Small intestine (tissue), 16 donors: ENCODE measurements at places on chromosomes 11 and 22.
A peak's percentile ranks its signal among the peaks of the same experiment; 100 is the strongest.

GRCh38 chr22:42473484-42474193, 41.4 kb upstream of the NFAM1 start:
- no peaks in the 10 kb centered on the region for H3K27me3 ChIP-seq
- H3K4me1 ChIP-seq = no peaks in the 10 kb centered on the region
- no peak overlapping the region for H3K27ac ChIP-seq
- peak; percentile 69 for DNase-seq

DNA sequence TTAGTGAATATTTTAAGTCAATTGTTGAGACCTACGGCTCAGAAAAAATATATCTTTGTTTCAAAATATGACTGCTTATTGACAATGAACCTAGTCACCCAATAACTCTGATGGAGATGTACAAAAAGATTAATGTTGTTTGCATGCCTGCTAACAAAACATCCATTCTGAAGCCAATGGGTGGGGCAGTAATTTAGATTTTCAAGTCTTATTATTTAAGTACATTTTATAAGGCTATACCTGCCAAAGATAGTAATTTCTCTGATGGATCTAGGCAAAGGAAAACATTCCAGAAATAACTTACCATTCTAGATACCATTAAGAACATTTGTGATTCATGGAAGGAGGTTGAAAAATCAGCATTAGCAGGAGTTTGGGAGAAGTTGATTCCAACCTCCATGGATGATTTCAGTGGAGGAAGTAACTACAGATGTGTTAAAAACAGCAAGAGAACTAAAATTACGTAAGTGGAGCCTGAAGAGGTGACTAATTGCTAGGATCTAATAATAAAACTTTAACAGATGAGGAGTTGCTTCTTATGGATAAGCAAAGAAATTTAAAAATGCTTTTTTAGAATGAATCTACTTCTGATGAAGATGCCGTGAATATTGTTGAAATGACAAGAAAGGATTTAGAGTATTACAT, 26.4 kb upstream of the OR8D2 start:
- no peak overlapping the region for H3K27ac ChIP-seq
- no peaks in the 10 kb centered on the region for H3K27me3 ChIP-seq
- H3K4me1 ChIP-seq = no peaks in the 10 kb centered on the region
- no peak overlapping the region for H3K4me3 ChIP-seq

DNA sequence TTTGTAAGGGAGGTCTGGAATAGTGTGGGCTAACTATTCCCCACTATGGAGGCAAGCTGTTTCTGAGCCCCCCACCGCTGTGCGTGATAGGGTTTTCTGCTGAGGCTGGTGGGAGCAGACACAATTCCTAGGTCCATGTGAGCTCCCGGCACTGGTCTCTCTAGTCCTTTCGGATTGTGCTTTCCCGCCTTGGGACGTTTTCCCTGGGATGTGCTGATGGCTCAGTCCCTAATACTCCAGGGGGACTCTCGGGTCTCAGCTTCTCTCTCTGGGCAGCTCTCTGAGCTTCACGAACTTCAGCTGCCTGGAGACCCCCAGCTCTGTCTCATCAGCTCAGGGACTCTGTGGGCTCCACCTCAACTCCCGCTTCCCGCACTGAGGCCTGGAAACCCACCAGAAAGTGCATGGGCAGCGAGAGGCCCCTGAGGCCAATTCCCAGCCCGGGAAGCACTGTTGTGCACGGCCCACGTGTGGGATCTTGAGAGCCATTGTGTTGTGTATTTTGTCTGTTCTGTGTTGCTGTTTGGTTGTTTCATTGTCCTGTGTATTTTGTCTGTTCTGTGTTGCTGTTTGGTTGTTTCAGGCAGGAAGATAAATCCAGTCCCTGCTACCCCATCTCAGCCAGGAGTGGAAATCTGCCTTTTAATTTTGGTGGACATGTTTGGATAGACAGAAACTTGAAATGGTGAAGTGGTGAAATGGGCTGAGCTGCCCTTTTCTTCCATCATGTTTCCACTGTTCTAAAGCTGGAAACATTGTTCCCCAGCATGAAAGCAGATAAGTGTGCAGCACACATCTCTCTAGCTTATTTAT, 12.7 kb upstream of the TNNT3 start:
- H3K27me3 ChIP-seq = no peaks in the 10 kb centered on the region
- H3K4me1 ChIP-seq = no peaks in the 10 kb centered on the region
- no peaks in the 10 kb centered on the region for H3K36me3 ChIP-seq
- no peak for DNase-seq
- no peak overlapping the region for H3K4me3 ChIP-seq

GRCh38 chr11:57787920-57788702, 26.5 kb downstream of the CTNND1 start:
- DNase-seq = peak; percentile 84
- no peaks in the 10 kb centered on the region for H3K27me3 ChIP-seq
- H3K4me1 ChIP-seq = peaks cover 26% of the 10 kb centered on the region

DNA sequence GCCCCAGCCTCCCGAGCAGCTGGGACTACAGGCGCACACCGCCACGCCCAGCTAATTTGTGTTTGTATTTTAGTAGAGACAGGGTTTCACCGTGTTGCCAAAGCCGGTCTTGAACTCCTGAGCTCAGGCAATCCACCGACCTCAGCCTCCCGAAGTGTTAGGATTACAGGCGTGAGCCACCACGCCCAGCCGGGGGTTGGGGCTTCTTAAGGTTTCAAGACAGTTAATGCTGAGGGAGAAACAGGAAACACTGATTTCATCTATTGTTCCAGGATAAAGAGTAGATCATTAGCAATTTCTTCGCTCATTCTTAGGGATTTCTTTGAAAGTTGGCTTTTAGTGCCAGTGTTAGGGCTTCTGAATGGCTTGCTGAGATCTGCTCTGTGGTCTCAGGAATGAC, 21.2 kb upstream of the CLMP start:
- peaks cover 31% of the 10 kb centered on the region for H3K4me1 ChIP-seq
- no peaks in the 10 kb centered on the region for H3K36me3 ChIP-seq
- no peak for DNase-seq
- H3K27me3 ChIP-seq = peaks cover 2% of the 10 kb centered on the region
- H3K4me3 ChIP-seq = no peak overlapping the region

DNA sequence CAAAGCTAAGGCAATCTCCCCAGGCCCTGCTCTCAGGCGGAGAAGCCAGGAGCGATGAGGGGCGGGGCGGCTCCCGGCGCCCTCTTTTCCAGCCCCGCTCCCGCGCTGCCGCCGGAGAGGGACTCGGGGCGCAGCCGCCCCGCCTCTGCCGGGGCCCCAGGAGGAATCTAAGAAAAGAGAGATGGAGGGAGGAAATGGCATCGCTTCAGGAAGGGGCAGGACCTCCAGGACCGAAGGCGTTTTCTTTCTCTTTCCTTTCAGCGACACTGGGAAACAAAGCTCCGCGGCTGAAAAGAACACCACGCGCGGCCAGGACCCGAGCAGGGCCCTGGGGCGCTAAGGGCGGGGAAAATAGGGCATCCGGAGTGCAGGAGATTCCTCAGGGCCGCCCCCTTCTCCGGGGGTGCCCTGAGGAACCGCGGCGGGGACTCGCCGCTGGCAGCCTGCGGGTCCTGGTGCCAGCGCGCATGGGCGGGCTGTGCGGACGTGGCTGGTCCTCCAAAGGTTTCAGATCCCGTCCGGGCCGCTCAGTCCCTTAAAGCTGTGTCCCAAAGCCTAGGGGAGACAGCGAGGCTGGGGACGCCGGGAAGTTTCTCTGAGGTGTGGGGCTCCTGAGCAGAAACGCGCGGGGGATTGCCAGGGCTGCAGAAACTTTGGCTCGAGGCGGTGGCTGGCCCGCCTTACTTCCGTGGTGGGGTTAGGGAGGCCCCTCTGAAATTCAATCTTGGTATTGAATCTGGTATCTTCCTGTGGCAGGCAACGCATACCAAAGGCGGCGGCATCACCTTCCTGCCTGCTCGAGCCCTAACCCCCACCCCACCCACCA, 2.8 kb upstream of the BSX start:
- DNase-seq = peak; percentile 48
- H3K27ac ChIP-seq = no peak overlapping the region
- H3K36me3 ChIP-seq = no peaks in the 10 kb centered on the region
- peak overlapping the region; percentile 29 for H3K4me3 ChIP-seq
- H3K4me1 ChIP-seq = no peaks in the 10 kb centered on the region

- no peak overlapping the region for H3K4me3 ChIP-seq
- no peaks in the 10 kb centered on the region for H3K27me3 ChIP-seq
Measured at GRCh38 chr11:47791774-47792430, 24.8 kb upstream of the FNBP4 start.

DNA sequence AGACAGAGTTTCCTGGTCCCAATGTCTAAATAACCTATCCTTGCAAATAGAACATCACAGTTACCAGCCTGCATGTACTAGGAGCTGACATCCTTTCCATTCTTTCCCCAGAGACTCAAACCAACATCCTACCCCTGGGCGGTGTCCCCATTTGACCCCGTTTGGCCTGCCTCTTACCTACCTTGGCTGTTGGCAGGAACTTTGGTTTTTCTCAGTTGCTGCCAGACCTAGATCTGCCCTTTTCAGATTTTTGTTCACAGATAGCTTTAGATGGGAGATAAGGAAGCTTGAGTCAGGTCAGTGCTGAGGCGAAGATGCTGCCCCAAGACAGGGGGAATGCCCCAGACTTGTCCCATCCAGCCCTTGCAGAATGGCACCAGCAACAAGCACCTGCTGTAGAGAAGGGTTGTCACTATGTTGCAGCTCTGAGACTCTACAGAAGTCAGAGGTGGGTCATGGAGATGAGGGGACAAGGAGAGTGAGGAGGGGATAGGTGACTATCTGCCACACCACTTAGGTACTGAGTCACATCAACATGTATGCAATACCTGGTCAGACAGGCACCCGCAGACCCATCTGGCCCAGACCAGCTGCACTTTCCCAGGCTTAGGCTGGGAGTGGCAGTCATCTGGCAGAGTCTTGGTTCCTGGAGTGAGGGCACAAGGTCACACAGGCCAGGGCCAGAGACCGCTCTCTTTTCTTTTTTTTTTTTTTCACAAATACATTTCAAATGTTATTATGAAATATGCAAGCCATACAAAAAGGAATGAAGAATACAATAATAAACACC, 61.5 kb upstream of the POU2AF1 start:
- no peaks in the 10 kb centered on the region for H3K36me3 ChIP-seq
- H3K27ac ChIP-seq = no peak overlapping the region
- no peaks in the 10 kb centered on the region for H3K4me1 ChIP-seq
- no peaks in the 10 kb centered on the region for H3K27me3 ChIP-seq

GRCh38 chr11:75577207-75577606, 15.2 kb downstream of the SERPINH1 start:
- no peak for DNase-seq
- H3K4me1 ChIP-seq = no peaks in the 10 kb centered on the region
- no peak overlapping the region for H3K4me3 ChIP-seq
- H3K36me3 ChIP-seq = no peaks in the 10 kb centered on the region

DNA sequence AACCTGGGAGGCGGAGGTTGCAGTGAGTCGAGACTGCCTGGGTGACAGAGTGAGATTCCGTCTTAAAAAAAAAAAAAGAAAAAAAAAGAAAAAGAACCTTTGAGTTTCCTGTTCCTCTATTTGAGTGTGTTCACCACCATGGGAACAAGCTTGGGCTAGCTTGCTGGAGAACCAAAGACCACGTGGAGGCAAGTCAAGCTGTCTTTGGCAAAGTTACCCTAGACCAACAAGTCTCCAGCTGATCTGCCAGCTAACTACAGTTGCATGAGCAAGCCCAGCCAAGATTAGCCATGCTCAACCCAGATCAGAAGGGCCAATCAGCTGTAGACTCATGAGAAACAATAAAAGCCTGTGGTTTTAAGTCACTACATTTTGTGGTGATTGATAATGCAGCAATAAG, 29.7 kb downstream of the SLN start:
- H3K4me3 ChIP-seq = no peak overlapping the region
- H3K27ac ChIP-seq = no peak overlapping the region
- H3K27me3 ChIP-seq = no peaks in the 10 kb centered on the region
- no peaks in the 10 kb centered on the region for H3K4me1 ChIP-seq

DNA sequence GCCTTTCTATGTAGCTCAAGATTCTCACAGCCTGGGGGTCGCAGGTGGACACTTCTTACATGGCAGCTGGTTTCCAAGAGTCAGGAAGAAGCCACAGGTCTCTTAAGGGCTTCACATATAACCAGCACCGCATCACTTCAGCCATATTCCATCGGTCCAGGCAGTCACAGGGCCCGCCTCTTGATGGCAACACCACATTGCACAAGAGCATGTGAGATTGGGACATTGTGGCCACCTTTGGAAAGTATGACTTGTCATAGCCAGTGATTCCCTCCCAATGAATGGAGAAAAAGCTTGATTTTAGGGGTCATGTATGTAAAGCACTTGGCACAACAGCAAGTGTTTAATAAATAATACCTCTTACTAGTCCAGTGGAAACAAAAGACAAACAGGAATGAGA, 98.3 kb downstream of the NCAM1 start:
- no peaks in the 10 kb centered on the region for H3K27me3 ChIP-seq
- H3K36me3 ChIP-seq = no peaks in the 10 kb centered on the region
- H3K4me3 ChIP-seq = no peak overlapping the region
- no peak for DNase-seq
- H3K4me1 ChIP-seq = no peaks in the 10 kb centered on the region

DNA sequence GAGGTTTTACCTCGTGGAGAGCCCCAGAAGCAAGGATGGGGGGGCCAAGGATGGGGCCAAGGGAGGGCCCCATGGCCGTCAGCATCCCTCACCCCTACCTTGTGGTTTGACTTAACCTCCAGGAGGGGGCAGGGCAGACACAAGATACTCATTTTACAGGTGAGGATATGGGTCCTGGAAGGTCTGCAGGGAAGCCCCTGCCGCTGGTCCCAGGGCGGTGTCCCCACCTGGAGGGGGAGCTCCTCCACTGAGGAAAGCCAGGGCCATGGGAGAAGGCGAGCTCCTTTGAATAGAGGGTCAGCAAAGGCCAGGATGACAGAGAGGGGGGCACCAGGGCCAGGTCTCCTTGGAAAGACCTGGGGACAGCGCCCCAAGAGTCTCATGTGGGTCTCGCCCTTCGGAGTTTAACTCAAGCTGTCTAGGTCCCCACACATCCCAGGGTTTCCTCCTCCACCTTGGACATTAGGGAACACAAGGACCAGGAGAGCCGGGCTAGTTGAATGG, 5.9 kb upstream of the ADORA2A start:
- H3K4me1 ChIP-seq = peaks cover 5% of the 10 kb centered on the region
- H3K27me3 ChIP-seq = peaks cover 21% of the 10 kb centered on the region
- no peak overlapping the region for H3K4me3 ChIP-seq
- DNase-seq = peak; percentile 52
- H3K27ac ChIP-seq = no peak overlapping the region
- H3K36me3 ChIP-seq = no peaks in the 10 kb centered on the region

DNA sequence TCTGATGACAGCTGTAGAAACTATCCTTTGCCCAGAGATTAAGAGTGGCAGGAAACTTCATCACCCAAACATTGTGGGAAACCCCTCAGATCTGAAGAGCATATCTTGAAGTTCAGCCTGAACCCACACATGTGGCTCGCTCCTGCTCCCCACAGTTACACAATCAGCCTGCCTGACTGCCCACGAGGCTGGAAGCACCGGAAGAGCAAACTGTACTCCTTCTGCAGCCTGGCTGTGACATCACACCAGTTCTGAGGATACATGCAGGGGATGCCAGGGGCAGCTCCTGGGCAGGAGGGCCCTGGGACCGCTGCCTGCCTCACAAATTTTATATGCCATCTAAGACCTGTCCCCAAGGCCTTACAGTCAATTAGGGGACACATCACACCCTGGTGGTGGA, 444.4 kb downstream of the BUD13 start:
- H3K36me3 ChIP-seq = no peaks in the 10 kb centered on the region
- H3K4me3 ChIP-seq = no peak overlapping the region
- H3K27ac ChIP-seq = no peak overlapping the region
- H3K4me1 ChIP-seq = no peaks in the 10 kb centered on the region

GRCh38 chr11:60348116-60348515, 21.1 kb downstream of the MS4A6E start:
- peaks cover 8% of the 10 kb centered on the region for H3K4me1 ChIP-seq
- no peak overlapping the region for H3K4me3 ChIP-seq
- DNase-seq = peak; percentile 41
- H3K36me3 ChIP-seq = no peaks in the 10 kb centered on the region
- H3K27me3 ChIP-seq = no peaks in the 10 kb centered on the region

- no peak overlapping the region for H3K4me3 ChIP-seq
- H3K4me1 ChIP-seq = no peaks in the 10 kb centered on the region
- peak; percentile 22 for DNase-seq
- no peaks in the 10 kb centered on the region for H3K36me3 ChIP-seq
Measured at GRCh38 chr11:101509922-101510321, 73.9 kb downstream of the TRPC6 start.
